Spleen (tissue), 13 donors: ENCODE measurements at places on chromosomes 16 and 17. TPM values are rescaled to one million over a fixed set of nuclear protein-coding genes. Genes with fewer than 3 reads are reported as not detected.
A peak's percentile ranks its signal among the peaks of the same experiment; 100 is the strongest.

GRCh38 chr17:45138911-45139532, 3.5 kb downstream of the ACBD4 start:
- H3K4me1 ChIP-seq, result peaks cover 24% of the 10 kb centered on the region
- no peak overlapping the region for H3K27ac ChIP-seq
- H3K36me3 ChIP-seq, result no peaks in the 10 kb centered on the region
- H3K4me3 ChIP-seq, result no peak overlapping the region
- peak; percentile 64 for DNase-seq
- H3K27me3 ChIP-seq, result no peaks in the 10 kb centered on the region

- peak; percentile 74 for DNase-seq
- peak overlapping the region; percentile 88 for H3K27ac ChIP-seq
- peaks cover 4% of the 10 kb centered on the region for H3K27me3 ChIP-seq
Measured at GRCh38 chr16:70679671-70680494, 6.0 kb downstream of the MTSS2 start.

DNA sequence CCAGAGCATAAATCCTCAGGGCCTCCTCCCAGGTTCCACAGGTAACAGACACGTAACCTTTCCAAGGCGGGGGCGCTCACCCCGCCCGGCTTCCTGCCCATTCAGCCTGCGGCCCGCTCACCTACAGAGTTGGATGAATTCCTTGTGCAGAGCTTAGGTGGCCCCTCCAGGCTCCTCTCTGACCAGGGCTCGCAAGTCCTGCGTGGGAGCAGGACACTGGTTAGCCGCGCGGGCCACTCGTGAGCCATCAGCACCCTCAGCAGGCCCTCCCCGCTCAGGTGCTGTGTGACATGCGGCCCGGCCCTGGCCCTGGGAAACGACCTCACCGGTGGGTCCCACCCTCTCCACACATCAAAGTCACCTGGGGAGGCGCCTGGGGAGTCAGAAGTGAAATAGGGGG, 528 bp downstream of the TERB1 start:
- H3K27me3 ChIP-seq, result no peaks in the 10 kb centered on the region
- H3K4me1 ChIP-seq, result no peaks in the 10 kb centered on the region
- H3K36me3 ChIP-seq, result peaks cover 52% of the 10 kb centered on the region
- H3K4me3 ChIP-seq, result no peak overlapping the region
- no peak overlapping the region for H3K27ac ChIP-seq

GRCh38 chr17:13757871-13758270, 156.1 kb upstream of the HS3ST3A1 start:
- no peak overlapping the region for H3K27ac ChIP-seq
- H3K4me1 ChIP-seq, result no peaks in the 10 kb centered on the region
- H3K4me3 ChIP-seq, result no peak overlapping the region
- no peak for DNase-seq

DNA sequence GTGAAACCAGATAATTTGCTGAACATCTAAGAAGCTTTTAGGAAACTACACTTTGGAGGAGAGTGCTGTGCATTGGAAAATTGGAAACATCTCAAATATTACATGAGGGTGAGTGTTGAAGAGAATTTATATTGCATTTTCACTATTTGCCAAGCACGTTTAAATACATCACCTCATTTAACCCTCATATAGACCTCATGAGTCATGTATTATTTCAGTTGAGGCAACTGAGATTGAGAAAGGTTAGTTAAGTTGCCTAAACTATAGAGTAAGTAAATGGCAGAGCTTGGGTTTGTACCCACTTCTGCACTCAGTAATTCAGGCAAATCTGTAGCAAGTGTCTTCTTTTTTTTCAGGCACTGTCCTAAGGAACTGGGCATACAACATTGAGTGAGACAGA, 3.7 kb upstream of the NLK start:
- H3K27ac ChIP-seq, result no peak overlapping the region
- H3K27me3 ChIP-seq, result no peaks in the 10 kb centered on the region
- no peaks in the 10 kb centered on the region for H3K36me3 ChIP-seq

DNA sequence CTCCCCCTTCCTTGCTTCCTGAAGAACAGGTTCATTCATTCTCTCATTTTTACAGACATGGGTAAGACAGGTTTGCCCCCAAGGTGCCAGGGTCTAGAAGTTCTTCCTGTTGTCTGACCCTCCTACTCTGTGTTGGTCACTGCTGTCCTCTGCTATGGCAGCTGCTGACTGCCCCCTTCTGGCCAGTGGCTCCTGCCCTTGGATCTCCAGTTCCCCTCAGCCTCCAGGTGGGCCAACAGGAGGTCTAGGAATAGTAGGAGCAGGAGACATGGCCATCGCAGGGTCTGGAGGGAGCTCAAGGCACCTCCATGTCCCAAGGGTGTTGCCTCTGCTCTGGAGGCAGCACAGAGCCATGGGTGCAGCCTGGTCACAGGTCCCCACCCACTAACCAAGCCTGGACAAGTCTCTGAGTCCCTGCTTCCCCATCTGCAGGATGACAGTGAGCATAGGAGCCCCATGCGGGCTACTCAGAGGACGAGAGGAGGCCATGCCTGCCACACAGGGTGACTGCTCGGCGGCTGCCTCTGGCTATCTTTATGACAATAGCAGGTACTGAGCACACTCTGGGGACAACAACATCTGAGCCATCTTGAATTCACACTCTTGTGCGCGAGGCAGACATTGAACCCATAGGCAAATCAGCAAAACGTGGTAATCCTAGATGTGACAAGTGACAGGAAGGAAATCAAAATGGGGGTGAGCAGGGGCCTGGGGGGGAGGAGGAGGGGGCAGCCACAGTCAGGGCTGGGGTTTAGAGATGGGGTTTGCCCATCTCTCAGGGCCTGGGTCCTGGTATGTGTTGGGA, 27.0 kb upstream of the NXPH3 start:
- no peak overlapping the region for H3K27ac ChIP-seq
- no peaks in the 10 kb centered on the region for H3K4me1 ChIP-seq
- no peaks in the 10 kb centered on the region for H3K36me3 ChIP-seq
- DNase-seq, result peak; percentile 58

DNA sequence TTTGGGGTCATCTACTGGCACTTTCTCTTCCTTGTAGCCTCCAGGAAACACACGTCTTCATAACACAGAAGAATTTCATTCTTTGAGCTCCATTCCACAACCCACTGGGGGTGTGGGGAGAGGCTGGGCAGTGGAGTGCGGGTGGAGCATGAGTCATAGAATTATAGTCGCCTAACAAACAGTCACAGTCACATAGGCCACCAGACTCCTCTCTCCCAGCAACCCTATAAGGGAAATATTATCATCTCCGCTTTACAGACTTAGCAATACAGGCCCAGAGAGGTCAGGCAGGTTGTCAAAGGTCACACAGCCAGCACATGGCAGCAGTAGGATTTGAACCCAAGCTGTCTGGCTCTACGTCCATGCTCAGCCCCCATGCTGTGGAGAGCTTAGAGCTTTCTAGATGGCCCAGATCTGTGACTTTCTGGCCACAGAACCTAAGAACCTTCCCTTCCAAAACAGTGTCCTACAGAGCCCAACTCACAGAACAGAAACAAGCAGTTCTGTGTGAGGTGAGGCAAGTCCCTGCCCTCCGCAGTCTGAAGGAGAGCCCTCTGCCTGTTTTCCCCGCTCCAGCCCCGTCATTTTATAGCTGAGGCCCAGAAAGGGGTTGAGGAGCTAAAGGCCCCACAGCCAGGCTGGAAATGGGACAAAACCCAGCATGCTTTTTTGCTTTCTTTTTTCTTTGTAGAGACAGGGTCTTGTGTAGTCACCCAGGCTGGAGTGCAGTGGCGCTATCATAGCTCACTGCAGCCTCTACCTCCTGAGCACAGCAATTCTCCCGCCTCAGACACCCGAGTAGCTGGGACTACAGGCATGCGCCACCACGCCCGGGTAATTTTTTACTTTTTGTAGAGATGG, 10.7 kb upstream of the LITAF start:
- H3K27me3 ChIP-seq, result no peaks in the 10 kb centered on the region
- no peak overlapping the region for H3K4me3 ChIP-seq
- H3K27ac ChIP-seq, result peak overlapping the region; percentile 90
- H3K36me3 ChIP-seq, result no peaks in the 10 kb centered on the region
- peaks cover 12% of the 10 kb centered on the region for H3K4me1 ChIP-seq

DNA sequence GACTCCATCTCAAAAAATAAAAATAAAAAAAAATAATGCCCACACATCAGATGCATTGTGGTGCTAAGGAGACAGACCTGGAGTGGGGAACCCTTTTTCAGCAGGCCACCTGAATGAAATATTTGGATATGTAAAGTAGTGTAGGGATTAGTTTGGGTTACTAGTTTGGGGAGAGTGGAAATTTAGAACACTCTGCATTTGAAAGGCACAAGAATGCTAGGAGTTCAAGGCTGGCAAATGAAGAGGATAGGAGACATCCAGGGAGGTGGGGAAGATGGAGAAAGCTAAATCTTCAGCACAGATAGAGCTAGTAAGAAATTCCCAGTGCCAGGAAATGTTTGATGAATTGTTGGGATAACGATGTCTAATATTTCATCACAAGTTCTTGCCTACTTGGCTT, 298.3 kb upstream of the ERCC4 start:
- no peaks in the 10 kb centered on the region for H3K36me3 ChIP-seq
- no peak overlapping the region for H3K4me3 ChIP-seq
- DNase-seq, result no peak
- no peaks in the 10 kb centered on the region for H3K4me1 ChIP-seq

DNA sequence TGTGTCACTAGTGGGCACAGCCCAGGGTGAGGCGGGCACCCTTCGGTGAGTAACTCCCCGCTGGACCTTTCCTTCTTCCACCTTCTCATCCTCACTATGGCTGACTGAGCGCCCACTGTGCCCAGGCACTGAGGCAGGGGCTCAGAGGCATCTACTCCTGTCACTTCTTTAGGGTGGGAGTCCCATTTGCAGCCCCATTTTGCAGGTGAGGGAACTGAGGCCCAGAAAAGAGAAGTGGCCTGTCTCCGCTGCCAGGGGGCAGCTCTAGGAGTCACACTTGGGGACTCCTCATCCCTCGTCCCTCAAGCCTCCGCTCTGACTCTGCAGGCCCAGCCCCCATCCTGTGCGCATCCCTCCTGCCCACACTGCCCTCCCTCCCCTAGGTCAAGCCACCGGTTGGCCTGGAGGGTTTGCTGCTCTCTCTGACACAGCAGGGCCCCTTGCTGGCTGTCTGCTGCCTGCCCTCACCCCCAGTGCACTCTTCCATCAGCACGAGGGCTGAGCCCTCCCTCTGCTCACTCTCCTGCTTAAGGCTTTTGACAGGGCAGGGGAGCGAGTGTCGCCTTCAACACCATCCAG, 62.4 kb downstream of the CNGB1 start:
- no peaks in the 10 kb centered on the region for H3K36me3 ChIP-seq
- H3K27ac ChIP-seq, result no peak overlapping the region
- no peak for DNase-seq
- H3K4me3 ChIP-seq, result no peak overlapping the region

GRCh38 chr16:22781480-22781879, 32.5 kb upstream of the HS3ST2 start:
- no peak overlapping the region for H3K4me3 ChIP-seq
- H3K4me1 ChIP-seq, result no peaks in the 10 kb centered on the region
- H3K27me3 ChIP-seq, result no peaks in the 10 kb centered on the region
- H3K36me3 ChIP-seq, result no peaks in the 10 kb centered on the region
- DNase-seq, result no peak

DNA sequence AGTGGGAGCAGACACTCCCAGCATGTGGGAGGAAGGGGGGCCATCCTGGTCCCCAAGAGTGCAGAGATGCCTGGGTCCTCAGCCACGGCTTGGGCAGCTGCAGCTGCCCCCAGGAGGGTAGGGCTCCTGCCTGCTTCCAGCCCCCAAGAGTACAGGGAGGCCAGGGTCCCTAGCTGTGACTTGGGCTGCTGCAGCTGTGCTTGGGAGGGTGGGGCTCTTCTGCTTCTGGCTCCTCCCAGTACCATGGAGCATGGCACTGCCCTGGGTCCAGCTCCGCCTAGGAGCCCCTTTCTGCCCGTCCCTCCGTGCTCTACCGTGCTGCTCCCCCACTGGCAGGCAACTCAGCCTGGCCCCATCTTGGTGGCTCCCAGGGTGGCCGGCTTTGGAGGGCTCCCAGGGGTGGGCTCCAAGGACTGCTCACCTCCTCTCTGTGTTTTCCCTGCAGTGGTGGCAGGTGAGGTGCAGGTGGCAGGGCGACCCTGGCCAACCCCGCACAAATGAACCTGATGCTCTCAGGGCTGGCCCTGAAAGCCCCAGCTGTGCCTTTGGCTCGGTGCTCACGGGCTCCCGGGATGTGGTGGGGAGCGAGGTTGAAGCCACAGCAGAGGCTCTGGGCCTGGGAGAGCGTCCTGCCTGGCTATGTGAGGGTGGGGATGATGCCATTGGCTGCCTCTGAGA, 18.5 kb upstream of the USP22 start:
- H3K4me3 ChIP-seq, result no peak overlapping the region
- H3K36me3 ChIP-seq, result no peaks in the 10 kb centered on the region
- H3K27me3 ChIP-seq, result no peaks in the 10 kb centered on the region
- H3K4me1 ChIP-seq, result peaks cover 7% of the 10 kb centered on the region
- H3K27ac ChIP-seq, result no peak overlapping the region

- H3K27me3 ChIP-seq, result peaks cover 12% of the 10 kb centered on the region
- H3K36me3 ChIP-seq, result no peaks in the 10 kb centered on the region
- DNase-seq, result no peak
- H3K27ac ChIP-seq, result no peak overlapping the region
- no peak overlapping the region for H3K4me3 ChIP-seq
- H3K4me1 ChIP-seq, result peaks cover 15% of the 10 kb centered on the region
Measured at GRCh38 chr16:430904-431303, 5.5 kb downstream of the RAB11FIP3 start.

DNA sequence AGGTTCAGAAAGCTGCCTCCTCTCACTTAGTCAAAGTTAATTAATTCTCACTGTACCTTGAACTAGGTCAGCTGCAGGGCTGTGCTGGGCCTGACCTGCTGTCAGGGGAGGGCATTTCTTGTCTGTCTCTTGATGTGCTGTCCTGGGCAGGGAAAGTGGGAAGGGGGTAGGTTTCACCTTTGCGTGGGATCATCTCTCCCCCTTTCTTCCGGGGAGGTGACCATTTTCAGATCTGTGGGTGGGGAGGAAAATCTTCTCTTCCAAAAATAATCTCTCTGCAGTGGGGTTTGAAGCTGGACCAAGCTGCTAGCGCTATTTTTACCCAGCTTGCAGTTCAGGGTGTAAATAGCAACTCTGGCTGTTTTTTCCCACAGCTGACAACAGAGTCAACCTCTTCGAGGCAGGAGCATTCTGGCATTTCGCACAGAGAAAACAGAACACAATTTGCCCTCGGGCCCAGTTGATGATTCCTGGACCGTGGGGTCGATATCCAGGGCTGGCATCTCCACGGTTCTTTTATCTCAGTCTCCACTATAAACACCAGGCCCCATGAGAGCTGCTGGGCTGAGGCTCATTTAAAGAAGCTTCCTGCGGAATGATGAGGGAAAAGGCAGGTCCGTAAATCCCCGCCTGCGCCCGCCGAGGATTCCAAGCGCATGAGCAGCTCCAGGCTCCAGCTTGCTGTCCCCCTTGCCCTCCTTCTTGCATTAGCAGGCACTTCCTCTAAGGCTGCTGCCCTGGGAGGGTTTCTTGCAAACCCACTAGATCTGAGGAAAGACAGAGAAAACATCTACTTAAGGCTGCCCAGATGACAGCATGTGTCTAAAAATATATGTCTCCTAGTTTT, 93.9 kb downstream of the YPEL2 start:
- H3K36me3 ChIP-seq, result no peaks in the 10 kb centered on the region
- no peak overlapping the region for H3K27ac ChIP-seq
- no peak overlapping the region for H3K4me3 ChIP-seq
- no peak for DNase-seq
- no peaks in the 10 kb centered on the region for H3K27me3 ChIP-seq

Gene ELP5
- 38.4 TPM for total RNA-seq

Gene RASL10B
- not detected for total RNA-seq

Gene SPATA22
- not detected for total RNA-seq

Gene LGALS9
- total RNA-seq, result 309 TPM

Gene SLC47A1
- 5.8 TPM for total RNA-seq

Gene DHX8
- total RNA-seq, result 60.2 TPM

Gene SLC39A11
- total RNA-seq, result 22.5 TPM
